ENCODE measurements at places on chromosomes 6 and 20.

DNA sequence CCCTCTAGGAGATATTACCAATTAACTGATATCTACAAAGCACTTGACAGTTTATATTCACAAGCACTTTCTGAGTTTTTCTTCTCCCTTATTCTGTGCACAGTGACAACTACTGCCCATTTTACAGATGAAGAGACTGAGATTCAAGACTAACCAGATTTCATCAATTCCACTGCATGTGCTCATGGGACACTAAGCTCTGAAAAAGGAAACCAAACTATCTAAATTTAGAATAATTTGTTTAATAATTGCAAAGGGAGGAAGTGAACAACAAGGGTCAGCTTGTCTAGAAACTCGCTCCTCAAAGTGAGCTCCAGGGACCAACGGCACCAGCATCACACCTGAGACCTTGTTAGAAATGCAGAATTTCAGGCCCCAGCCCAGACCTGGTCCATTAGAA, 50.8 kb upstream of the MYLIP start:
- DNase-seq, result no peak

- no peak for DNase-seq
Observed at GRCh38 chr20:10077081-10077471, 42.3 kb downstream of the ANKEF1 start.

GRCh38 chr20:10696650-10697049, 22.9 kb upstream of the JAG1 start:
- DNase-seq, result no peak

GRCh38 chr6:159831373-159831679, 31.2 kb downstream of the PNLDC1 start:
- DNase-seq, result no peak

GRCh38 chr20:60107621-60108390, 149.6 kb downstream of the CDH26 start:
- no peak for DNase-seq

DNA sequence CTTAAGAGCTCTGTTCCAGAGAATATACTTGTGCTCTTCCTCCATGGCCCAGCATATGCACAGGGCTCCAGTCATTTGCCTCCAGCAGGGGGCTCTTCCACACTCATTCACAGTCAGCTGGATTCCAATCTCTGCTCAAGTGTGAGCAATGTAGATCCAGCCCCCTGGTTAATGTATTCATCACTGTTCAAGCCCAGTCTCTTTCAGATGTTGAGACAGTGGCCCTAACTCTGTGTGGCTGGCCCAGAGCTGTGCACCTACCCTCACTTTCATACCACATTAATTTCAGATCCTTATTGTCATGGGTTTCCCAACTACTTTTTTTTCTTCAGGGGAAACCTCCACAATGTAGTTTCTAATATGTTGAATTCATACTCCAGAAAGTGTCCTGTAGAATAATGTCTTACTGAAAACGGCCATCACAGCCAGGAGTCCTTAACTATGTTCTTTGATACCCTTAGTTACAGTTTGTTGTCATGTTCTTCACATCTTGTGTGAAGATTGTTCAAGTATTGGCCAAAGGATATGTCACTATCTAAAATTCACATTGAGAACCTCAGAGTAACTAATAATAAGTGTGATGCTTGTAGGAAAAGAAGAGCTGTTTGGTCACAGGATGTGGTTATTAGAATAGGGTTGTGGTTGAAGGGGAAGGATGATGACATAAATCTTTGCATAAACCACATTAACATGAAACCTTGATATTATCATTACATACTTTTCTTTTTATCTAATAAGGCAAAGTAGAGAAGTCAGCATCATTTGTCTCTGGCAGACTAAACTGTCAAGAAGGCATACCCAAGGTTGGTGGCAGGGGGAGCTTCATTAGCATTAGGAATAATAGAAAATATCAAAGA, 14.4 kb upstream of the HLA-DQA1 start:
- DNase-seq, result no peak

DNA sequence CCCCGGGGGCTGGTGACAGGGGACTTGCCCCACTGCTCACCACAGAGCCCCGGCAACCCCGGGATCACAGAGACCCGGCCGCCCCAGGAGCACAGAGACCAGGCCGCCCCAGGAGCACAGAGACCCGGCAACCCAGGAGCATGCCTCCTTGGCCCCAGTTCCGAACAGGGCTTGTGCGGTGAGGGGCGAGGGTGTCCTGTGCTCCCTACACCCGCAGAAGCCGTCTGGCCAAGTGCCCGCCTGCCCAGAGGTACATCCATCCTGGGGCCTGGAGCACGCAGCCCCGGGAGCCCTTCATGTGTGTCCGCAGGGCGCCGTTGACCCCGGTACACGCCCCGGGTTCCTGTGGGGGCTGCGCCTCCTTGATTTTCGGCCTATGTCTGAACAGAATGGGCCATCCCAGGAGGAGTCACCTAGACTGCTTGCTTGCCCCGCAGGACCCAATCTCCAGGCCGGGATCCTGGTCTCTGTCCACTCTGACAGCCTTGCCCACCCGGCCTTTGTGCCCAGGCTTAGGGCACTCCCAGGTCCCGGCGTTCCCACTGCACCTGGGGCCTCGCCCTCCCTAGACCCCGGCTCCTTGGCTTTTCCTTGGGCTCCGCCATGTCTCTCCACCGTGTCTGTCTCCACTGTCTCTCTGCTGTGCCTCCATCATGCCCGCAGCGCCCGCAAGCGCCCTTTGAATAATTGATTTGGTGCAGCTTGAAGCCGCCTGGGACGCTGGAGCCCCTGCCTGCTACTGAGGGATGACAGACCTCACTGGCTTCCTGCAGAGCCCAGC, 219.8 kb downstream of the ERMARD start:
- DNase-seq, result no peak

- DNase-seq, result no peak
Observed at GRCh38 chr6:50443144-50443543, 270.2 kb upstream of the TFAP2D start.

DNA sequence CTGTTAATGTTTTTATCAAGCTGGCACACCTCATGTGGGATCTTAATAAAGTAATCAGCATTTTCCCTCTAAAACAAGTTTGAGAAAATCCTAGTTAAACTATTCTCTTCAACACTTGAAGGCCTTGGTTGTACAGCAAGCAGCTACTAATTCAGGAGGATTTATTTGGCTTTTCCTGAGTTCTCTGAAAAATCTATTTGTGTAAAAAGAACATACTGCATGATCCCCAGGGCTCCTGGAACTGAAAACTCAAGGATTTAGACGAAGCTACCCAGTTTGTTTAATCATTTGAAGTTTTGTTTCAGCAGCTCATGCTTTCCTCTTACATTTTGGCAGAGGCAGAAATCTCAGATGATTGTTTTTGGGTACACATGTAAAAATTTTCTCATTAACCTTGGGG, 309.6 kb upstream of the FLRT3 start:
- no peak for DNase-seq

- DNase-seq, result no peak
Observed at GRCh38 chr6:167267921-167268401, 23.2 kb upstream of the UNC93A start.

- DNase-seq, result no peak
Observed at GRCh38 chr6:131825946-131826345, 18.1 kb downstream of the ENPP1 start.

- DNase-seq, result no peak
Observed at GRCh38 chr6:145075425-145075824, 659.9 kb downstream of the EPM2A start.

DNA sequence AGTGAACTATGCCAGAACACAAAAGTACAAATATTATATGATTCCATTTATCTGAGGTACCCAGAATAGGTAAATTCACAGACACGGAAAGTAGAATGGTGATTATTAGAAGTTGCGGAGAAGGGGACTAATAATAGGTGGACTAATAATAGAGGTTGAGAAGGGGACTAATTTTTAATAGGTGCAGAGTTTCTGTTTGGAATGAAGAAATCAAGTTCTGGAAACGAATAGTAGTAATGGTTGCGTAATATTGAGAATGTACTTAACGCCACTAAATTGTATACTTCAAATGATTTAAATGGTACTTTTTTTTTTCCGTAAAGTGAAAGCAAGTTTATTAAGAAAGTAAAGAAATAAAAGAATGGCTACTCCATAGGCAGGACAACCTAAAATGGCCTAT, 33.2 kb downstream of the B4GALT5 start:
- no peak for DNase-seq

DNA sequence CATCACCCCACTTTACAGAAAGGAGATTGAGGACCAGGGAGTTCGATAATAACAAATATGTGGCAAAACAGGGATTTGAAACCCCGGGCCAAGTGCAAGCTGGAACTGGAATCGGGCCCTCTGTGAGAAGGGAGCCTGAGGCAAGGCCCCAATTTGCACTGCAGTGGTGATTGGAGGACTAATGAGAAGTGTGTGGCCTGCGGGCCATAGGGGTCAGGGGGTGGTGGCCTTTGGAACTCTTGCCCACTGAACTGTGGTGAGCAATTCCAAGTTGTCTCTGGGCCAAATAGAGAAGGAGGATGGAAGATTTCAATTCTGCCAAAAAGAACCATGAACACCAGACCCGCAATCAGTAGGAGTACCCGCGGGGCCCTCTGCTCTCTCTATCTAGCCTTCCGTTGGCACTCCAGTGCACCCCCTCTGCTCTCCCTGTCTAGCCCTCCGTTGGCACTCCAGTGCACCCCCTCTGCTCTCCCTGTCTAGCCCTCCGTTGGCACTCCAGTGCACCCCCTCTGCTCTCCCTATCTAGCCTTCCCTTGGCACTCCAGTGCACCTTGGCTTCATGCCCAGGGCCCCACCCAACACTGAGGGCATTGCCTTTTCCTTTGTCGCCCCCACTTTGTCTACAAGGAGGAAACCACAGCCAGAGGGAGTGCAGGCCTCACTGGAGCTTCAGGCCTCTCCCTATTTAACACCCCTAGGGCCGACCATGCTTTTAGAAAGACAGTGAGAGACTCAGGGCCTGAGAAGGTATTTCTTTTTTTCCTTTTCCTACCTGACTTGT, 6.0 kb upstream of the PTPRA start:
- no peak for DNase-seq

- DNase-seq, result no peak
Observed at GRCh38 chr6:136923116-136923953, 1.2 kb downstream of the SLC35D3 start.

DNA sequence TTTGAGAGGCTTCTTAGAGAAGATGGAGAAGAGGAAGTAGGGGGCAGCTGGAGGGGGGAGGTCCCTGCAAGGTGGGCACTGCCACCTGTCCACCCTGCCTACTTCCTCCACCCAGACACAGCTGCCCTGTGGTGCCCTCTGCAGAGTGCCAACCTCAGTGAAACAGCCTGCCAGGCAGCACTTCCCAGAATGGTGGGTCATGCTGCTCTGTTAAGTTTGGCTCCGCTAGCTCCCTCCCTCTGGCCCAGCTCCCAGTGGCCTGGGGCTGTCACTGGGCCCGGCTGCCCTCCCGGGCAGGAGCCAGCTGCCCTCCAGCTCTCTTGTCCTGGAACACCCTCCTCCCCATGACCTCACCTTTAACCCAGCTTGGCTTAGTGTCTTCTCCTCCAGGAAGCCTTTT, 5.1 kb upstream of the EPB41L1 start:
- DNase-seq, result no peak

DNA sequence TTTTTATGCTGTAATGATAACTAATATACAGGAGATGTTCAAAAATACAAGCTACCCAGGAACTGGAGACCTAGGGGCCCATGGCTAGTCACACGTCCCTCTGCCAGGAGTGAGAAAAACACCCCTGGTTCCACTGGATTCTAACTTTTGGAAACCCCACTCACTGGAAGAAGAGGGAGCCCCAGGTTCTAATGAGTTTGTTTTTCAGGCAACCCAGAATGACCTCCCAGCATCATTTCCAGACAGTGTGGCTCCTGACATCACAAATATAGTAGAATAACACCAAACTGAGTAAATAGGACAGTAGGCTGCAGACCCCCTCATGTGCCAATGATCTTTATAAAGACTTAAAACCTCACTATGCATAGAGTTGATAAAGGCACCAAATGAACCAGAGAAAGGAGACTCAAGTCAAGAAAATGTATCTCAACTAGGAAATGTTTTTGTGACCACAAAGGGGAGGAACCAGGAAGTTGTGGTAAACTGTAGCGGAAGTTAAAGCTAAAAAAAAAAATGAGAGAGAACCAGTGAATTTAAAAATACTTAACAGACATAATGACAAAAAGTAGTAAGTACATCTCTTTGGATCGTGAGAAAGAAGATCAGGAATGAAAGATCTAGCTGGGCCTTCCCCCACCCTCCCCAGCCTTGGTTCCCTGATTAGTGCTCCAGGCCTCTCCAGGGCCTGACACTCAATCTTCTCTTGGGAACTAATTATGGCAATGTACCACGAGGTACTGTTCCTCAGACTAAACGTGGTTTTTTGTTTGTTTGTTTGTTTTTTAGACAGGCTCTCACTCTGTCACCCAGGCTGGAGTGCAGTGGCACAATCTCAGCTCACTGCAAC, 19.8 kb downstream of the HLA-E start:
- DNase-seq, result no peak

DNA sequence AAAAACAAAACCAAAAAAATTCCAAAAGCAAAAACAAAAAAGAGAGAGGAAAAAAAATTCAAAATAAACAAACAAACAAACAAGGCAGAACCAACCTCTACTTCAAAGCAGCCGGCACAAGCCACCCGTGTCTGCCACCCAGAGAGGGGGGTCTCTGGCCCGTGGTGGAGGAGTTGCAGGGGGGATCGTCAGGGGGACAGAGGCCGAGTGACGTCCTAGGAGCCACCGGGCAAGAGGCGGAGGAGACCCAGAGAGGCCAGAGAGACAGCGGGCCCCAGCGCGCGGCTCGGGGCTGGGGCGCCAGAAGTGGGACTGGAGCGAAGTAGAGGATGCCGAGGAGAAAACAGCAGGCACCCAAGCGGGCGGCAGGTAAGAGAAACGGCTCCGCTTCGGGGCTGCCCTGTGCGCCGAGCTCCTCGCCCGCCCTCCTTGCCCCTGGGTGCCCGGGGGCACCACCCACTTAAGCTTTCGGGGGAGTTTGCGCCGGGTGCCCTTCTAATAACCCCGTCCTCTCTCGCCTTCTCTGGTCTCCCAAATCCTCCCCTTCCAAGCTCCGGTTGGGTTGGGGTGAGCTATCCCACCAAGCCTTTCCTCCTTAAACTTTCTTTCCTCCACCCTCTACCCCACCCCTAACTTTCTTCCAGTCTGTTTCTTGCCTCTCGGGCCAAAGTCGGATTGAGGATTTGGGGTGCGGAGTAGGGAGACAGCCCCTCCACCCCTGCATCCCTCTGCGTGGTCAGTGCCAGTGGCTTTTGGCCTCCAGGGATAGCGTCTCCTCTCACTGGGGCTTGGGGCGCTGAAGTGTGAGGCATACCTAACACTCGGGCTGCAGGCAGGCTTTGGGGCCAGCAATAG, 1.0 kb downstream of the TSHZ2 start:
- no peak for DNase-seq

- no peak for DNase-seq
Observed at GRCh38 chr6:66291905-66292304, 584.9 kb upstream of the EYS start.

GRCh38 chr20:3238616-3239025, 369 bp downstream of the SLC4A11 start:
- DNase-seq, result no peak

DNA sequence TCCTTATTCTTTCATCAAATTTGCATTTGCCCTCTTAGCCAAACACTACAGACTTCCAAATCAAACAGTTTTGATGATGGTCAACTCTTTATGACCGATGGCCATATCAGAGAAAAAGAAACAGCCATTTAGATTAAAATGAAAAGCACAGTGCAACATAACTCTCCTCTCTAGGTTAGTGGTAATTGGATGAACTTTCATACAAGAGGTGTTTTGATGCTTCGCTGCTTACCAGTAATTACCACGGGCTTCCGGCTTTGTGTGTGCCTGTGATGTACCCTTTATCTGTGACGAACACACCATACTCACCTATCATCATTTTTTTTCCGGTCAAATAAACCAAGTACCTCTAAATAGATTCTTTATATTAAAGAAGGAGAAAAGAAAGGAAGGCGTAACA, 181.8 kb downstream of the FOXA2 start:
- no peak for DNase-seq
